Placental epithelial cell (primary cell): ENCODE measurements at places on chromosomes 7 and 10. TPM values are rescaled to one million over a fixed set of nuclear protein-coding genes. Genes with fewer than 3 reads are reported as not detected.

The ASL gene
- 32.2 and 52.3 TPM in 2 replicates for total RNA-seq

The TFEC gene
- 0.39 and 2.7 TPM in 2 replicates for total RNA-seq

The LRRD1 gene
- total RNA-seq: under 0.01 and 0.11 TPM in 2 replicates

The PSD gene
- total RNA-seq: 2.3 and 12.2 TPM in 2 replicates

The CPVL gene
- 11.4 and 15.4 TPM in 2 replicates for total RNA-seq

The GATA3 gene
- total RNA-seq: 42.3 and 78.1 TPM in 2 replicates

The ELOVL3 gene
- total RNA-seq: not detected in 2 replicates

The DKK1 gene
- 40.0 and 175 TPM in 2 replicates for total RNA-seq

The PRXL2A gene
- total RNA-seq: 0.39 and 0.98 TPM in 2 replicates
